ENCODE measurements at places on chromosomes 7 and 10.

DNA sequence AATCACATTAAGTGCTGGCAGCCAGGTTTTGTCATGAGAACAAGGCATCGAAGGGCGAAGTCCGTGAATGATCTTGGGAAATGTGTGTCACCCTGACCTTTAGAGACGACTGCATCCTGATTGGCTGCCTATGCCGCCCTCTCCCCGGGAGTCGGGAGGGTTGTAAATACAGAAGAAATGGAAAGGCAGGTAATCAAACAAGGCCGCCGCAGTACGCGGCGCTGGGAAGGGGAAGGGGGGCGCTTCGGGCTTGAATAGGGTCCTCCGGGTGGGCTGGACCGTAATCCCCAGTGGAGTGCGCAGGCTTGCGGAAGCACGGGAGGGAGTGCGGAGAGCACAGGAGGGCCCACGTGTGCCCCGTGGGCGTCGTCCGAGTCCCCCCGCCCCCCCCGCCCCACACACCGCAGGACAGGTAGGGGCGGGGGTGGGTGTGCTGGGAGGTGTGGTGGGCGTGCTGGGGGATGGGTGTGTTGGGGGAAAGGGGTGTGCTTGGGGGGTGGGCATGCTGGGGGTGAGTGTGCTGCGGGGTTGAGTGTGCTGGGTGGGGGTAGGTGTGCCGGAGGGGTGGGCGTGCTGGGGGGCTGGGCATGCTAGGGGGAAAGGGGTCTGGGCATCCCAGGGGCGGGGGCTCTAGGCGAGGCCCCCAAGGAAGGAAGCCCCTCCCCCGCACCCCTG, 169.4 kb downstream of the ARHGAP12 start:
- DNase-seq: peak; percentile 89

GRCh38 chr7:1459920-1460820, 900 bp upstream of the MICALL2 start:
- no peak for DNase-seq

- DNase-seq: no peak
Measured at GRCh38 chr10:49141541-49142332, 7.9 kb upstream of the FAM170B start.

GRCh38 chr7:101547916-101548661, 81.0 kb downstream of the MYL10 start:
- no peak for DNase-seq

GRCh38 chr10:48332166-48332870, 25.8 kb downstream of the MAPK8 start:
- no peak for DNase-seq

DNA sequence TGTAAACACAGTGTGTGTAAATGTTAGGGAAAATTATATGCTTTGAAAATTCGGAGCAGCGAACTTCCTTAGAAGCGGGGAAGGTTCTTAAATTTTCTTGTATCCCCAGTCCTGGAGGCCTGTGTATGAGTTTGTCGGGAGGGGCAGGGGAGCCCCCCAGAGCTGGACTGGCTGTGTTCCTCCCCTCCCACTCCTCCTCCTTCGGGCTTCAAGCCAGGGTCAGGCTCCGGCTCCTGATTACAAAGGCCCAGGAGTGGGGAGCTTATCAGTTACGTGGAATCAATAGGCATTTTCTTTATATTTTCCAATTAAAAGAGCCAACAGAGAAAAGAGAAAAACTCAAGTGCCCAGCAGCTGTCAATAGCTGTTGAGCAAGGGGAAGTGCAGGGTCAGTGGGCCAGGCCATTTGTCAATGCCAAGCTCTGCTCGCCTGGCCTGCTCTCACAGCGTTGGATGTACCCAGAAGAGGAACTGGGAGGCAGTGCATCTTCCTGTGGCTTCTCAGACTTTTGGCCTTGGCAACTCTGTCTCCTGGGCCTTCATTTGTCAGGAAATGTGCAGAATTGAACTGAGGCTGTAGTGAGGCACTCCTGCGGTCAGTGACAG, 156.9 kb upstream of the PCBD1 start:
- DNase-seq: no peak

DNA sequence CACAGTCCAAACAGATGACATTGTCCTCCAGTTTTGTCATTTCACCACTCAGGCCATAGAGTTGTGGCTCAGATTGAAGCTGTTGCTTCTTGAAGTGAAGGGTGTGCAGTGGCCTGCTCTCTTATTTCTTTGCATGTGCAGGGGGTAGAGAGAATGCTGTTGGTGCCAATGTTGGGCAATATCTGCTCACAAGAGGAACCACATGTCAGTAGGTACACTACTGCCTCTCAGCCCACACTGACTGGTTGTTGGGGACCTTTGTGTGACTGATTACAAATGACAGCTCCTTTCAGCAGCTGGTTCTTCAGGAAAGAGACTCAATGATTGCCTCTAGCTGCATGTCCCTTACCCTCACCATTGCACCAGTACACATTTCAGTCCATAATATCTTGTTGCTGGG, 21.9 kb upstream of the SFTPA1 start:
- DNase-seq: no peak

DNA sequence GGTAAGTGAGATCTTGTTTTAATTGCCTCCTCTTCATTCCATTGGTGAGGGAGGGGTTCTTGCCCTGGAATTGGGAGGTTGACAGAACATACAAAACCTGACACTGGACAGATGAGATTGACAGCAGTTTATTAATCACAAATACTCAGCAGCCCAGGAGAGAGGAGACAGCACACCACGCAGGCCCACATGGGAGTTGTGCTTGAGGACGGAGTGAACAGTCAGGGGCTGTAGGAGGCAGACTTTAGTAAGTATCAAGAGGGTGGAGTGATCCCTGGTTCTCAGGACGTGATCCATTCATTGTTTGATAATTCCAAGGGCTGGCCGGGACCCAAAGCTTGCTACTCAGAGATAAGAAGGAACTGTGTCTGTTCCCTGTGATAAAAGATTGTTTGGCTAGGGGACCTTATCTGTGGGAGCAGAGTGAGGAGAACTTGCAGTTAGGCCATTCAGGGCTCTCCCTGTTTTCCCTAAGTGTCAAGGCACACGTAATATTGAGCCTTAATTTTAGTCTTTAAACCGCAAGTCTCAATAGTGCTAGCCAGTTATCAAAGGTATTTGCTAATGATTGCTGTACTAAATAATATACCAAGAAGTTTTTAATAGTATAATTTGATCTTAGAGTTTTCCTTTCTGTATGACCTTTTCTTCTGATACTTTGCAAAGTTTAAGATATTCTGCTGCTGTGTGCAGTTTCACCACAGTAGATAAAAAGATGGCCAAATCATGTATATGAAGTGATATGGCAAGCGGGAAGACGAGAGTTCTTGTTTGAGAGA, 14.5 kb downstream of the CAPZA2 start:
- DNase-seq: no peak

GRCh38 chr10:86411852-86412560, 45.4 kb upstream of the GRID1 start:
- DNase-seq: no peak

DNA sequence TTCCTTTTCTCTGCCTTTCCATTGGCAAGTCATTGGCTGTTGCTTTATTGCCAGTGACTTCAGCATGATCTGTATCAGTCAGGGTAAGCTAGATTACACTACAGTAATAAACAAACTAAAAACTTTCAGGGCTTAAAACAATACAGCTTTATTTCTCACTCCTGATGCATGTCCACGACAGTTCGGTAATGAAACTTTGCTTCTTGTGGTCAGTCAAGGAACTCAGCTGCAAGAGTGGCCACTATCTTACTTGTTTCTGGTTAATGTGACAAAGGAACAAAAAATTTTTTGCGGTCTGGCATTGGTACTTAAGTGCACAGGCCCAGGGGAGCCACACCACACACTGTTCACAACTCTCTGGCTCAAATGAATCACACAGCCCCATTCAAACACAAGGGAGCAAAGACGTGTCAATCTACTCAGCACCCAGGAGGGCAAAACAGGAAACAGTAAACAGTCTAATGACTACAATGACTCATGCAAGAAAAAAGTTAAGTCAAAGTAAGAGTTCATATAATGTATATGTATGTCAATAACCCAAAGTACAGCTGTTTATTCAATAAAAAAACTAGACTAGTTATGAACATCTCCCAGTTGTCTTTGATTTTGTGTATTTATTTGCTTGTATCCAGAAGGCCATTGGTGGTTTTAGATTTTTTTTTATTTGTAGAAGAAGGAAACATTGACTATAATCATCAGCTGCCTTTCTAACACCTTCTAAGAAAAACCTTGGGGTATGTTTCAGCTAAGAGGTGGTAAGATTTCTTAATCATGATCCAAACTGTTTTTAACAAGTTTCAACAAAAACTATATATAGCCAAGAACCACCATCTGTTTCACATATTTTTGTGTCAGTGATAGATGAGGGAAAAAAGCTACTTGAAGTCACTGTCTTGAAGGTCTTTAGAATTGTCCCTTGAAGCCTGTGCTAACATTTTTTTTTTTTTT, 134.4 kb upstream of the FAM3C start:
- DNase-seq: peak; percentile 63

- no peak for DNase-seq
Measured at GRCh38 chr7:8629504-8629903, 196.1 kb downstream of the NXPH1 start.

DNA sequence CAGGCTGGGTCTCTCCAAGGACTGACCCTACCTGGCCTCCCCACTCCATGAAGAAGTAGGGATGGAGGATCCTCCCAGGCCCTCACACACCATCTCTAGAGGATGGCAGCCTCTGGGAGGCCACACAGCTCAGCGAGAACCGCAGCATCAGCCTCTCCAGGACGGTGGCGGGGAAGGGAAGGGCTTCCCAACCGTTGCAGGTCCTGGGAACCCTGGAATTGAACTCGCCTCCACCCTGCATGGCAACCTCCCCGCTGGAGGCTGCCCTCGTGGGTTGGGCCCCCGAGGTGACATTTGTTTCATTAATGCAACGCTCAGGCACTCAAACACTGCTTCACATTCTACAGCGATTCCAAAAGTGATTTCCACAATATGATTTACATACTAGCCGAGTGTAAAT, 58.5 kb downstream of the EBF3 start:
- no peak for DNase-seq

- DNase-seq: no peak
Measured at GRCh38 chr7:119825091-119825655, 447.8 kb upstream of the KCND2 start.

GRCh38 chr7:71251706-71252105, 119.8 kb downstream of the GALNT17 start:
- no peak for DNase-seq

DNA sequence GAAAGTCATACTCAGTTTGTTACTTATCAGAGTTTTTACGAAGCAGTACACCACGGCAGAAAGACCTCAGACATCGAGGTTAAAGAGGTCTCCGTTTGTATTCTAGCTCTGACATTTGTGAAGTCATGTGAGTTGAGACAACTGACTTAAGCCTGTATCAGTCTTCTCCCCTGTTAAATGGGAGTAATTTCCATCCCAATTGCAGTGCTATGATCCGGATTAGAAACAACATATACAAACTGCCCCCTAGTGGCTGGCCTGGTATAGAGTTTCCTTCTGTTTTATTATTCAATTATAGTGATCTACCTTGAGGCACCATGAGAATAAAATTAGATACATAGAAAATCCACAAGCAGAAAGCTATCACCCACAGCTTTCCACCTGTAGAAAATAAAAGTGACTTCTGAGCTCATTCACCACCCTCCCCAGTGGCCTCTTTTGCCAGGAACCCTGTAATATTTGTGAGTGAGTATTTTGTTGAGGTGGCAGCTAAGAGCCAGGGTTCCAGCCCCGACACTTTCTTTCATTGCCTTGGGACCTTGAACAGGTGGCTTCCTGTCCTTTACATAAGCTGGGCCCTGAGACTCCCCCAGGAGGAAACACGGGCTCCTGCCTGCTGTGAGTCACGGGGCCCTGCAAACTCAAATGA, 607.2 kb upstream of the MGMT start:
- DNase-seq: no peak

DNA sequence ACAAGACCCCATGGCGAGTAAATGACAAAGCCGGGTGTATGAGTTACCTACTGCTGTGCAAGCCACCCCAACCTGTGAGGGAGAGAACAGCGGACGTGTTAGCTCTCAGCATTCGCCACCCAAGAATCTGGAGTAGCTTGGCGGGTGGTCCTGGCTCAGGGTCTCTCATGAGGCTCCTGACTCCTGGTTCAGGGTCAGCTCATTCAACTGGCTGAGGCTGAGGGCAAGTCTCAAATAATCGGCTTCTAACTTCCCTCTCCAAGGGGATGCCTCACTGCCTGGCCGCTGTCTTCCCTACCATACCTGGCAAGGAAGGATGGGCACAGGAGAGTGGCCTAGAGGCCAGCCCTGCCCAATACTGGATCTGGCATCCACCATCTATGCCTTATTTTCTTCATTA, 94.2 kb downstream of the HTR5A start:
- DNase-seq: no peak

GRCh38 chr10:29761916-29762315, 127.1 kb upstream of the SVIL start:
- no peak for DNase-seq

GRCh38 chr10:101564490-101564991, 23.5 kb downstream of the POLL start:
- no peak for DNase-seq

DNA sequence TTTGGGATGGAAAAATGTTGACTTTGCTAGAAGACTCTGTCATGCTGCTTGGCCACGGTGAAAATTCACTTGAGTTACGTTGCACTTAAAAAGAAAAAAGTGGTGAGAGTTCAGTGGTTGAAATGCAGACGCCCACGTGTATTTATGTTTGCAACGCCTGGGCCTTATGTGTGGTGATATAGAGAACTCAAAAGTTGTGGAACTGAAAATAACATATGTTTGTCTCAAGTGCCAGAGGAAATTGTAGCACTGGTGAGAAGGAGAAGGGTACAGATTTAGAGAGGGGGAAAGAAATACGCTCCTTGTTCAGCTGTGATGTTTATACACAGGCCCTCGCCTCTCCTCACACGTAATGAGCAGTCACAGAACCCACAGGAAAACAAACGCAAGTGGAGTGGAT, 73.6 kb downstream of the EMX2 start:
- DNase-seq: no peak

DNA sequence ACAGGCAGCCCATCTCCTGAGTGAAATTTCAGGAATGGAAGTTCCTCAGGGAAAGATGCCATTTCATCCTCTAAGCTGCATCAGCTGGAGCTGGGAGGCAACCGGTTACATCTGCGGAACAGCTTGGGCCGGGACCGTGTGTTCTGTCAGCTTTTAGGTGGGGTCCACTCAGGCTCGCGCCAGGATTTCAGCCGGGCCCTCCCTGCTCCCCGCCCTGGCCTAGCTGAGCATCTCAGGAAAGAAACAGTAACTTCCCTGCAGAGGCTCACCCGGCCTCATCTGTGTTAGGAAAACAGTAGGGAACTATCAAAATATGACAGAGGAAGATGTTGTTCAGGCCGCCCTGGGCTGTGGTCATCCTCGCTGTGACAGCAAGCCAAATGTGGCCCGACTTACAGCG, 110.4 kb downstream of the TRIL start:
- DNase-seq: no peak

DNA sequence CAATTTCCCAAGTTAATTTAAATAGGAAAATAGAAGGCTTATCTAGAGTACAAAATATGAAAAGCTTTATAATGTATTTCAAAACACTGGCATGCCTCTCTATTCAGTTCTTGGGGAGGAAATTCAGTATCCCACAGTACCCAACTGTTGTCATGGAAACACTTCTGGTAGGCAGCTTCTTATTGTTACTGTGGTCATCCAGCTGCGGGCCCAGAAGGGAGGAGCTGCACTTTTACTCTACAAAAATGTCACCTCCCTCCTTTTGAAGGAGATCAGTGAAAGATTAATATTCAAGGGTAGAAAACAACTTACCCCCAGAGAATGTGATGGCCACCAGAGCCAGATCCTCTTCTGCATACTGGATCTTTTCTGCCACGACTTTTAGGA, 202.8 kb downstream of the RAPGEF5 start:
- DNase-seq: no peak

Data from ascending aorta (tissue), 2 donors.